ENCODE measurements at places on chromosomes 5 and 9. TPM values are rescaled to one million over a fixed set of nuclear protein-coding genes. Genes with fewer than 3 reads are reported as not detected.

DNA sequence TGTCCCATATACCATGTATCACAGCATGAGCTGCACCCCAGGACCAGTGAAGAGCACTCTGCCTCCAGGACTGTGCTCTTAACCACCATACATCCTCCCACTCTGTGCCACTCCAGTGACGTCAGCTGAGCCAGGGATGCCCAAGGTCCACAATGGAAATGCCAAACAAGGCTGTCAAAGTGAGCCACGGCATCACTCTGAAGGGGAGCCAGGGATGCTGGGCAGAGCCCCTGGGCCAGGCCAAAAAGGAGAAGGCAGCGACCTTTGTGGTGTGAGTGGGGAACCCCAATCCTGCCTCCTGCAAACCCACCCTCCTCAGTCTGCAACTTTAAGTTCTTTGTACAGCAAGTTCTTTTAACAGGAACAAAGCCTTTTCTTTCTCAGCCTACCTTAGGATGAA lies 242.7 kb downstream of the SYK start:
- DNase-seq = no peak

GRCh38 chr5:172481011-172481800 lies 26.9 kb upstream of the SH3PXD2B start:
- no peak for DNase-seq

DNA sequence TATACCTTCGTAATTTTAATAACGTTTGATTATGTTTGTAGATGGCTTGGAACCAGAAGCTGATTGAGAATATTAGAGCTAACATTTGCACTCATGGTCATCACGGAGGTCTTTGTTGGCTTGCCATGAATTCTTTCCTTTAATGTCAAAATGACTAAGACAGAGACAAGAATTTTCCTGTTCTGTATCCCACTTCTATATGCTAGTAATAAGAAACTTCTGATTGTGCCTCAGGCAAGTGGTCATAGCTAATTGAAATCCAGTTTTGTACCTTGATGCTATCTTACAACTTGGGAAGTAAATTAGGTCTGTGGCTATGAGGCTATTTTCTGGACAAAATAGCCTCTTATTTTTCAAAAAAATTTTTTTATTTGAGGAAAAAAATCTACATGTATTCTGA lies 167.6 kb downstream of the RANBP17 start:
- DNase-seq = no peak

DNA sequence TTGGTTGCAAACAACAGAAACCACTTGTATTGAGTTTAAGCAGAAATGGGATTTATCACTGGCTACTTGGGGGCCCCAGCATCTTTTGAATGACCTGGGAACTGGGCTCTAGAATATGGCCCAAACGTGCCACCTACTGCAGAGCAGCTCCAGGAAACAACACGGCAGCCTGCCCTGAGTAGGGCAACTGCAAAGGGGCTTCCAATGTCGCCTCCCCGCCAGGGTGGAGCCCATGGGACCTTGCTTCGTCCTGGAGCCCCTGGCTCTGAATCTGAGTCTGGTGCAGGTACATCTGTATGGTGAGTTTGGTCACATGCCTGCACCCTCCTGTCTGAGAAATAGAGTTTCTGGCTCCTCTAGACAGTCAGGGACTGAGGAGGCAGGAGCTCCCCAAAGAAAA lies 38.6 kb downstream of the BOD1 start:
- no peak for DNase-seq

DNA sequence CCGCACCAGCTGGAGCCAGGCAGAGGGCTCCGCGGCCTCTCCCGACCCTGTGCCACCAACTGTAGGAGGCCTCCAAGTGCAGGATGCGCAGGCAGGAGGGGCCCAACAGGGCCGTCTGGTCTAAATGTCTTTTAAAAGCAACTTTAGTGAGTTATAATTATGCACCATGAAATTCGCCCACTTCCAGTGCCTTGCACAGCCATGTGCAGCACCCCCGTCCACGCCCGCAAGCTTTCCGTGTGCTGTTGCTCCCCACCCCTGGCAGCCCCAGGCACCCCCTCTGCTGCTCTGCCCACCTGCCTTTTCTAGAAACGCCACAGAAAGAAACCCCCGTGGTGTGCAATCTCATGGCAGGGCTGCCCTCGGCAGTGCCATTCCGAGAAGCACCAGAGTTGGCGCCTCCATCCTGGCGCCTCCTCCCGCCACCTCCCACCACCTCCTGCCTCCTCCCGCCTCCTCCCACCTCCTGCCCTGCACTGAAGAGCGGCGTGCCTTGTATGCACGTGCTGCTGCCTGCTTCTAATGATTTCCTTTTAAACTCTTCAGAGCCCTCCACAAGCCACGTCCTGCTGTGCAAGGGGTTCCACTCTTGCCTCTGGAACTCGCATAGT lies 7.5 kb upstream of the SLC6A18 start:
- DNase-seq = no peak

PDE6A gene
- not detected for total RNA-seq

All from CD8-positive, alpha-beta memory T cell (primary cell).